ENCODE measurements at places on chromosomes 3 and 15.

GRCh38 chr15:40290918-40291574 lies 8.2 kb upstream of the ANKRD63 start:
- no peak for DNase-seq

GRCh38 chr3:189305412-189305811 lies 133.6 kb downstream of the TPRG1 start:
- no peak for DNase-seq

DNA sequence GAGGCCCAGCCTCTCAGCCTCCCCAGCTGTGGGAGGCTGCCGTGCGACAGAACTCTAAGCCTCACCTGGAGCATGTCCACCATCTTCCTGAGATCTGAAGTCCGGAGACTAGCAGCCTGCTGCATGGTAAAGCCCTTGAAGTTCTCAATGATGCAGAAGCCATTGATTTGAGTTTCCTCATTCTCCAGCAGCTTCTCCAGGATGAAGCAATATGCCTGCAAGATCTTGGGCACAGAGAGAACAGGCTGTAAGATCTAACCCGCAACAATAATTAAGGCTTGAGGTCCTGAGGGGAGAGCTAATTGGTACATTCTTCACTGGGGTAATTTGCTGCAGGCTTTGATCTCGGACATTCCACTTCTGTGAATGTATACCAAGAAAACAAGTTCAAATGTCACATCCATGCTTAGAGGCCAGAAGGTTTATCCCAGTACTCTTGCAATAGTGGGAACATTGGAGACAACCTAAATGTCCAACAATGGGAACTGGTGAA lies 9.7 kb downstream of the RLBP1 start:
- no peak for DNase-seq

DNA sequence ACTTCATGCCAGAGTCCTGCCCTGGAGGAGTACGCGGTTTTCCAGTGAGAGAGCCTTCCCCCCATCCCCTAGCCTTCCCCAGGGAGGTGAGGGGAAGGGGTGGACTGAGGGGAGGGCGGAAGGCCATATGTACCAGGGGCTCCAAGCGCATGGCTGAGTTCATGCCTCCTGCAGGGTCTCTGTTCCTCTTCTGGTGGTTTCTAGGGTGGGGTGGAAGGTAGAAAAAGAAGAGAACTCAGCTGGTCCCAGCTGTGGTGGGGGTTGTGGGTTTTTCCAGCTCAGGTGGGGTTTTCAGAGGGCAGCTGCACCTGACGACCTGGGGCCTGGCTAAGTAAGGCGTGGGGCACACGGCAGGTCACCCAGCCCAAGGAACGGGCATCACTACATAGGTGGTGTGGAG lies 10.7 kb upstream of the IQSEC1 start:
- no peak for DNase-seq

GRCh38 chr3:123283657-123284398 lies 82.1 kb downstream of the SEC22A start:
- no peak for DNase-seq

GRCh38 chr3:24608701-24609390 lies 114.2 kb upstream of the THRB start:
- DNase-seq, result no peak
